ENCODE measurements at places on chromosomes 6 and 20. TPM values are rescaled to one million over a fixed set of nuclear protein-coding genes. Genes with fewer than 3 reads are reported as not detected.
A peak's percentile ranks its signal among the peaks of the same experiment; 100 is the strongest.

Gene PPIL6
- total RNA-seq, result 1.7 TPM

Gene UNC5CL
- 0.27 TPM for total RNA-seq

Gene TREM1
- total RNA-seq, result 0.20 TPM

- DNase-seq, result no peak
Observed at GRCh38 chr20:10249822-10250221, 31.2 kb downstream of the SNAP25 start.

DNA sequence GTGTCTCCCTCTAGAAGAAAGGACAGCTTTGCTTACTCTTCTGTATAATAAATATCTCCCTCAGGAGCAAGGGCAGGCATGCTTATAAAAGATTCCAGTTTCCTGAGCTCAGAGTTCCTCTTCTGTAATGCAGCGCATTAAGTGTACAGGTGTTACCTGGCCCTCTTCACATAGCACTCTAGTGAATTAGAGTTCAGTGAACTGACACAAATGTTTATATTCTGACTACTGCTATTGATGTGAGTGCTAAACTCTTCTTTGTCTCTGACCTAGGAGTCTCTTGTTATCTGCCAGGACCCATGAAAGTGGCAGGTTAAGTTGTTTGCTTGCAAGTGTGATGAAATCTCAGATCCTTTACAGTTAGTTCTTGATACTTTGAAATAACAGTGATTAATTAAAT lies 33.5 kb downstream of the CYB5R4 start:
- no peak for DNase-seq

GRCh38 chr20:38840053-38840893 lies 34.8 kb downstream of the PPP1R16B start:
- peak; percentile 2 for DNase-seq

DNA sequence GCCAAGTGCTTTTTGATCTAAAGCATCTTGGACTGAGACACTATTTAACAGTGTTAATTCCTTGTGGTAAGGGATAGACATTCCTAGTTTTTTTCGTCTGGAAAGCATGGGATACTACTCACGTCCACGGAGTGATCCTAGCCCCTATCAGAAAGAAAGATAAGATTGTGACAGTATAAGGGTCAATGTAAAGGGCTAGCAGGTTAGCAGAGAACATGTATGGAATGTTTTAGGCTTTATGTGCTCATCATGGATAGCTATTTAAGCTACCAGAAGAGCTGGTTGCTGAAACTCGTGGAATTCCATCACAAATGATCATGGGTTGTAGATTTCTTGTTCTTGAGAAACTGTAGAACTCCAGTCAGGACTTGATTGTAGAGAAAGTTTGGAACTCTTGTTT lies 32.1 kb downstream of the CYB5R4 start:
- DNase-seq, result no peak

DNA sequence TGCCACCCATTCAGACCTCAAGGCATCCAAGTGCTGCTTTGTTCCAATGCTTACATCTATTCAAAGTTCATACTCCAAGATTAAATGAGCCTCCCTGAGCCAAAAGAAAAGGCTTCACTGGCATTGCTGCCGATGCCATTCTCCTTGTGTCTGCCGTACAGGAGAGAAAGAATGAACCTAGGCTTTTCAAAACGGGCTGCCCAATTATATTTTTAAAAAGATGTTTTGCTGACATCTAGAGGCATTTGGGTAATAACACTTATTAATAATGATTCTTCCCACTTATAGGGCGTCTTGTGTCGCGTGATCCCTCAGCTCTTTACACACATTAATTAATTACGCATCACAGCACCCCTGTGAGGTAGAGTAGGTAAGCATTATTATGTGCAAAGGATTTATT lies 545.6 kb downstream of the PKHD1 start:
- no peak for DNase-seq

- DNase-seq, result no peak
Observed at GRCh38 chr20:60062431-60063047, 104.3 kb downstream of the CDH26 start.

DNA sequence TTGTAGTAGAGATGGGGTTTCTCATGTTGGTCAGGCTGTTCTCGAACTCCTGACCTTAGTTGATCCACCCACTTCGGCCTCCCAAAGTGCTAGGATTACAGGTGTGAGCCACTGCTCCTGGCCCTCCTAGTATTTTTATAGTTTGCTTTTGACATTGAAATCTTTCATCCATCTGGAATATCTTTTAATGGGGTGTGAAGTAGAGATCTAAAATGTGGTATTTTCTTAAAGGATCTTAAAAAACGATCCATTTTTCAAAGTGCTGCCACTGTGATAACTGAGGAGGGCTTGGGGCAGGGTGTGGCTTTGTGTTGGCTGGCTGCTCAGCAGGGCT lies 23.1 kb downstream of the CDS2 start:
- DNase-seq, result no peak

DNA sequence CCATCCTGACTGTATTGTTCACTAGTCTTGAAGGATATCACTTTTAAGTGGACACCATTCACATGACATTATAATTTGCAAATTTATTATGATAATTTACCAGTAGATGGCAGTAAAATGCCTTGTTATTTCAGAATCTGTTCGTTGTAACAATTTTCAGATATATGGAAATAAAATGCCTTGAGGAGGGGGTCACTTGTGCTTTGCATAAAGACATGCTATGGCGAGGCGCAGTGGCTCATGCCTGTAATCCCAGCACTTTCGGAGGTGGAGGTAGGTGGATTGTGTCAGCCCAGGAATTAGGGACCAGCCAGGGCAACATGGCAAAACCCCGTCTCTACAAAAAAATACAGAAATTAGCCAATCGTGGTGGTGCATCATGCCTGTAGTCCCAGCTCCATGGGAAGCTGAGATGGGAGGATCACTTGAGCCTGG lies 9.0 kb upstream of the NCOA6 start:
- DNase-seq, result no peak

GRCh38 chr20:3013771-3014170 lies 29.7 kb upstream of the GNRH2 start:
- DNase-seq, result no peak

- no peak for DNase-seq
Observed at GRCh38 chr6:44238687-44239350, 8.1 kb upstream of the HSP90AB1 start.

- no peak for DNase-seq
Observed at GRCh38 chr6:56655996-56656395, 13.3 kb upstream of the DST start.

DNA sequence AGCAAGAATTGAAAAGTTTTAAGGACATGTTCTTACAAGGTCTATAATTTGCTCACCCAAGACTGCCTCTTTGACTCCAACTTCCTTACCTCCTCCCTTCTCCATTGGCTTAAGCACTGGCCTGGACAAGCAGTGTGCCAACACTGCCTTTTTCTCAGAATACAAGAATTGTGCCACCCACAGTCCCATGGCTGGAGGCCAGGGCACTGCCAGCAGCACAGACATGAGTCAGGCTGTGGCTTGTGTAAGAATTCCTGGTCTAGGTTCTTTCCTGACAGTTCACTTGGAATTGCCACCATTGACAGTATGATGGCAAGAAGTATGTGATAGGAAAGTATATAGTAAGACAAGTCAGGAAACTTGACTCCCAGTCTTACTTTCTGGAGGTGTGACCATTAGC lies 202.7 kb upstream of the MARCKS start:
- peak; percentile 77 for DNase-seq

DNA sequence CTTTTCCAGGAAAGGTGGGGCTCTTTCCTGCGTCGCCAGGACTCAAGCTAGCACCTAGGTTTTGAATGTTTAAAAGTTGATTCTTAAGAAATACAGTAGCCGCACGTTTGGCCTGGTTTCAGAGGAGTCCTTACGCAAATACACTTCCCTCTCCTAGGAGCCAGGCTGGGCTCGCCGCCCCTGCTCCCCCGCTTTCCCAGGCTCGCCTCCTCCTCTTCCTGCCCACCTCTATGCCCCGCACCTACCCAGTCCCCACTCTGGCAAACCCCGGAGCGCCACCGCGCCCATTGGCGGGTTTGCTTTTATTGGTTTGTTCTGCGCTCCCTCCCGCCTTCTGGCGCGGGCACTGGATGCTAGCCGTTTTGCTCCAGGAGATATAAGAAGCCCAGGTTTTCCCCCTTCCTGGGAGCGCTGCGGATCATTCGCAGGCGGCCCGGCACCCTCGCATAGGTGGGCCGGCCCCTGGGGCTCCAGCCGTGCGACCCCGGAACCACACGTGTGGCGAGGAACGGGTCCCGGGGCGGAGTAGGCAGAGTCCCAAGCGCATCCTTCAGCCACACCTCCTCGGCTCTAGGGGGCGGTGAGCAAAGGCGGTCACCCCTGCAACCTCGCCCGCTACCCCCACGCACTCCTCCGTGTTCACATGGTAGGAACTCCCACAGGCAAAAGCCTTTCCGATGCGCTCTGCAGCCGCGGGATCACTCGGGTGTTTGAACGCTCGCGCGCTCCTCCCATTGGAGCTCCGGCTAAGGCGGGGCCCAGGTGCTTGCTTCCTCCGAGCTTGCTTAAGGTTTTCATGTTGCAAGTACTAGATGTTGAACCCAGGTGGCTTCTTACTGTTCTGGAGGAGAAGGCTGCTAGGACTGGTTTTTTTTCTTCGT lies 119.0 kb downstream of the RTN4IP1 start:
- no peak for DNase-seq

- DNase-seq, result no peak
Observed at GRCh38 chr6:44192428-44193041, 24.2 kb upstream of the MYMX start.

GRCh38 chr6:165658395-165659058 lies 4.5 kb downstream of the PDE10A start:
- no peak for DNase-seq
